Gastroesophageal sphincter (tissue), 4 donors: ENCODE measurements at places on chromosomes 11 and 22.

- H3K4me3 ChIP-seq = no peak overlapping the region
- peaks cover 55% of the 10 kb centered on the region for H3K4me1 ChIP-seq
- no peak overlapping the region for H3K27ac ChIP-seq
Measured at GRCh38 chr11:120222916-120223315, 12.1 kb downstream of the OAF start.

- H3K4me3 ChIP-seq = no peak overlapping the region
- no peaks in the 10 kb centered on the region for H3K27me3 ChIP-seq
- no peaks in the 10 kb centered on the region for H3K4me1 ChIP-seq
- no peak overlapping the region for H3K27ac ChIP-seq
Measured at GRCh38 chr11:70473873-70474690, 75.8 kb downstream of the CTTN start.

DNA sequence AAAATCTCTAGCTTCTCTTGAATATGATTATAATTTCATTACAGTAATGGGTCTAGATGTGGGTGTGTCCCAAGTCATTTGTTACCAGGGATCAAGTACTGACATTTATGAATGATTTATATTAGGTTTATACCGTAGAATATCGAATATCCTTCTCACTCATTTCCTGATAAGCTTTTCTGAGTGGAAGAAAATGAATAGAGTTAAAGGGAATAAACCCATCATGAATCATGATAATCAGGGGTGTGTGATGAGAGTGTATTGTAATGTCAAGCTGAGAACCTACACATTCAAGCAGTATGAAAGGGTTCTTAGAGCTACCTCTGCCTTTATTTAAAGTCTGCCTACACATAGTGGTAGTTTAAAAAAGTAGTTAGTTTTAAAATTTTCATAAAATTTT lies 17.3 kb downstream of the MED17 start:
- peaks cover 98% of the 10 kb centered on the region for H3K36me3 ChIP-seq
- H3K4me3 ChIP-seq = no peak overlapping the region
- no peaks in the 10 kb centered on the region for H3K27me3 ChIP-seq
- H3K27ac ChIP-seq = no peak overlapping the region

- no peak overlapping the region for H3K4me3 ChIP-seq
- H3K36me3 ChIP-seq = no peaks in the 10 kb centered on the region
- ATAC-seq = no peak
- no peaks in the 10 kb centered on the region for H3K27me3 ChIP-seq
Measured at GRCh38 chr22:20076627-20077172, 3.3 kb upstream of the DGCR8 start.

DNA sequence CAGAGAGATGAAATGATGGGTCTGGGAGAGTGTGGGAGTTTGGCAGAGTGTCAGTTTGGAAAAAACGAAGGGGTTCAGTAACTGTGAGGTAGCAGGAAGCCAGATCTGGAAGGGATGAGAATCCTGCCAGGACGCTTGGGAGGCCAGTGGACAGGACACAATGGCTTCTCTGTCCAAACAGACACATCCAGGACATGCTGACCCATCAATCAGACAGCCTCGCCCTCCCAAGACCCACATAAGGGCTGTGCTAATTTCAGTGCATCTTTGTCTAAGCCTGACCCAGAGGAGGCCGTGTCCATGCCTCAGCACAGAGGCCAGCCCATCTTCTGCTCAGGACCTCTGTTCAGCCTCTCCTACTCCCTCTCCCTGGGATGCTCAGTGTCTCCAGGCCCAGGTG lies 576.5 kb upstream of the B3GAT1 start:
- peaks cover 36% of the 10 kb centered on the region for H3K27me3 ChIP-seq
- no peaks in the 10 kb centered on the region for H3K36me3 ChIP-seq
- H3K4me1 ChIP-seq = no peaks in the 10 kb centered on the region
- ATAC-seq = no peak
- H3K4me3 ChIP-seq = no peak overlapping the region

- H3K4me1 ChIP-seq = no peaks in the 10 kb centered on the region
- no peak overlapping the region for H3K27ac ChIP-seq
- H3K4me3 ChIP-seq = no peak overlapping the region
- no peaks in the 10 kb centered on the region for H3K36me3 ChIP-seq
- no peak for ATAC-seq
Measured at GRCh38 chr11:125295931-125296330, 131.4 kb downstream of the PKNOX2 start.

DNA sequence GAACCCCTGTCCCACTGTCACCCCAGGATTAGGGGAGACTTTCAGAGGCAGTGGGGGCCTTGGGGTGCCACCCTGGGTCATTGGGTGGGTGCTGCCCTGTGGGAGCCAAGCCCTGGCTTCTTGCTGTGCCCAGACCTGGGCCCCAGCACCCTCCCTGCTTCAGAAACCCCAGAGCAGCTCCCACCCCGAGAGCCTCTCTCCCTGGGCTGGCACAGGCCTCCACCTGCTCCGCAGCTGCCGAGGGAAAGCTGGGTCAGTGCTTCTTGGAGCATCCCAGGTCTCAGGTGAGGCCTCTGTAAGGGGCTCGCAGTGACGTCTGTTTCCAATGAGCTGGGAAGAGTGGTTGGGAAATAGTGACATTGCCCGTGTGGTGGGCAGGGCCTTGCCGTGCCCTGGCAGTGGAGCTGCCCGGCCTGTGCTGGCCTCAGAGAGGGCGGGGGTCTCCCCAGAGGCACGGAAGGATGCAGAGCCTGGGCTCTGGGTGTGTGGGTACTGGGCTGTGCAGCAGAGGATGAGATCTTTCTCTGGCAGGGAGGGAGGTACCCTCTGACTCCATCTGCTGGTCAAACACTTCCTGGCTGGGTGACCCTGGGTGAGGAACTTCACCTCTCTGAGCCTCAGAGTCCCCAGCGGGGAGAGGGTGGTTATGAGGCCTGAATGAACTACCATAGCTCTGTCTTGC lies 23.0 kb downstream of the C22orf23 start:
- ATAC-seq = peak; percentile 38
- no peaks in the 10 kb centered on the region for H3K27me3 ChIP-seq
- peaks cover 3% of the 10 kb centered on the region for H3K4me1 ChIP-seq
- H3K27ac ChIP-seq = no peak overlapping the region
- no peak overlapping the region for H3K4me3 ChIP-seq

- H3K27ac ChIP-seq = no peak overlapping the region
- no peak for ATAC-seq
- peaks cover 75% of the 10 kb centered on the region for H3K27me3 ChIP-seq
- no peaks in the 10 kb centered on the region for H3K36me3 ChIP-seq
- no peak overlapping the region for H3K4me3 ChIP-seq
Measured at GRCh38 chr11:125075242-125075625, 12.1 kb downstream of the SLC37A2 start.

DNA sequence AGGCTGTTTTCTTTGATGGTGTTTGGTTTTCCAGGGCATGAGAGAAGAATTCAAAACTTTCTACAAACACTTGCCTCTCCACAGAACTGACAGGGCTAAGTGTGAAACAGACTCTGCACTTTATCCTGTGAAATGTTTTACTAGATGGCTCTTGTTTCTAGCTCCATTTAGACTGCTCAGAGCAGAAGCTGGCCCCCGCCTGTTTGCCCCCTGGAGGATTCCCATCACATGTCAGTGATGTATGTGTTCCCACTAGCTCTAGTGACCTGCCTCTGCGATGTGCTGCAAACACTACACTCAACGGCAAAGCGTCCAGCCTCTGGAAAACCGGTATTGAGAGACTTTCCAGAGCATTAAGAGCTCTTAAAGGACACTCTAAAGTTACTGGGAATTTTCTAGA lies 41.4 kb upstream of the PCF11 start:
- ATAC-seq = peak; percentile 53
- H3K27me3 ChIP-seq = no peaks in the 10 kb centered on the region
- H3K4me3 ChIP-seq = no peak overlapping the region

- no peaks in the 10 kb centered on the region for H3K27me3 ChIP-seq
- no peaks in the 10 kb centered on the region for H3K36me3 ChIP-seq
- no peak overlapping the region for H3K27ac ChIP-seq
- no peaks in the 10 kb centered on the region for H3K4me1 ChIP-seq
Measured at GRCh38 chr11:96748639-96749370, 359.0 kb downstream of the JRKL start.

DNA sequence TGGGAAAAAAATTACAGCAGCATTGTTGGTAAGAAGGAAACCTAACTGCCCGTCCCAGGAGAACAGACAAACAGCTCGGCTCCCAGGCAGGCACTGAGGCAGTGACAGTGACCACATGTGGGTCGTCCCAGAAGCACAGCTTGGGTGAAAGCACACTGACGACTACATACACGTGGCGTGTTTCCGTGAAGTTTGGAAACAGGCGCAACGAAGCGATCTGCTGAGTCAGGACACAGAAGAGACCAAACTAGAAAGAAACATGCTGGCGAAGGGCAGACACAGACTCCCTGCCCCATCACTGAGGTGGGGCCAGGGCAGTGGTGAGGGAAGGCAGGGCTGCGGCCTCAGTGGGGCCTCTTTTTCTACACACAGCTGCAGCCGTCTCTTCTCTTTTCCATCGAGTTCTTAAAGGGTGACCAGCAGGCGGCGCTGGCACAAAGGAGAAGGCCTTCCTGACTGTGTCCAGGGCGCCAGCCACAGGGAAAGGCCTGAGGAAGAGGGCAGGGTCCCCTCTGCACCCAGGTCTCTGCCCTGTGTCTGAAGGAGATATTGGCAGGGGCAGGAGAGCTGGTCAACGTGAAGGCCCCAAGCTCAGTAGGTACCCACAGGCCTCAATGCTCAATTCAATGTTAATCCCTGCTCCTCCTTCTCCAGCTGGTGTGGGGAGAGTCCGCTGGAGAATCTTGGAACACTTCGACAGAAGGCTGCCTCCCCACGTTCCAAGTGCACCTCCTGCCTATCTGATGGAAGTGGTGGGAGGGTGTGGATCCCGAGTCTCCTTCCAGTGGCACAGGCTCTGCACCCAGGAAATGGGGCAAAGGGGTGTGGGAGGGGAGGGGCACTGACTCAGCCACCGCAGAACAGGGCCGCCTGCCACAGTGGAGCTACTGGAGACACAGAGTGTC lies 19.9 kb downstream of the CARS1 start:
- H3K27ac ChIP-seq = no peak overlapping the region
- no peak overlapping the region for H3K4me3 ChIP-seq
- no peaks in the 10 kb centered on the region for H3K27me3 ChIP-seq
- peak; percentile 84 for ATAC-seq
- H3K4me1 ChIP-seq = no peaks in the 10 kb centered on the region

DNA sequence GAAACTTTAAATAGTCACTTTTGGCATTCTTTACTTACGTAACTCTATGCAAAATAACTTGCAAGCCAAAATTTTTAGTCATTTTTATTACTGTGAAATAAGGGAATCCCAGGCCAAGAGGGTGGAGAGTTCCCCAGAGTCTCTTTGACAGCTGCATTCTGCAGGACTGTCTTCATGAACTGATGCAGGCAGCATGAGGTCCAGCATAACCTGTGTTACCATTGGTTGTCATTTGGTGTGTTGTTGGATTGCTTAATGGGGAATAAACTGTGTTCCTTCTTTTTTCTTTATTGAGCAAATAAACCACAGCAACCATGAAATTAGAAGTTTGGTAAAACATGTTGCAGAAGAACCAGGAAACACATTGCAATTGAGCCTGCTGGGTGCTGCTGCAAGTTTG lies 24.6 kb downstream of the MMP27 start:
- H3K4me1 ChIP-seq = no peaks in the 10 kb centered on the region
- no peak overlapping the region for H3K4me3 ChIP-seq
- no peak overlapping the region for H3K27ac ChIP-seq
- ATAC-seq = peak; percentile 95

DNA sequence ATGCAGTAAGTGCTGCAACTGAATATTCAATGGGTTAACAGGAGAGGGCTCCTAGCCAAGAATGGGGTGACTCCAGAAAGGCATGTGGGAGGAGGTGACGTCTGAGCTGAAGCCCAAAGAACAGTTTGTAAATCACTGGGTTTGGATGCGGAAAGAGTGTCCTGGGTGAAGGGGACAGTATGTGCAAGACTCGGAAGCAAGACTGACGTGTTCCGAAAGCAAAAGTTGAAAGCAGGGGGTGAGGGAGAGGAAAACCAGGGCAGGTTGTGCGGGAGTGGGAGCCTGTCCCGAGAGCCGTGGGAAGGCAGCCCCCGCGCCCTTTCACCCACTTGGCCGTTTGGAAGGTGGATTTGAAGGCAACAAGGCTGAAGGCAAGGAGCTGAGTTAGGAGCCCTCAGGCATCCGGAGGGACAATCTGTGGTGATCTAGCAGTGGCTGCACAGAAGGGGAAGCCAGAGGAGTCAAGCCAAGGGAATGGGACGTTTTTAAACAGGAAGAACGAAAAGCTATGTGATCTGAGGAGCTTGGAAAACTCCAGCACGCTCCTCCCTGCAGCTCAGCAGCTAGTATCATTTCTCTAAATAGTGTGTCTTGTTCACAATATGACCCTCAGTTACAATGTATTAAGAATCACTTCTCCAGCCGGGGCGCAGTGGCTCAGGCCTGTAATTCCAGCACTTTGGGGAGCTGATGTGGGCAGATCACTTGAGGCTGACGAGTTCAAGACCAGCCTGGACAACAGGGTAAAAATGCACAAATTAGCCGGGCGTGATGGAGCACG lies 7.7 kb downstream of the SLC25A18 start:
- peak; percentile 97 for ATAC-seq
- H3K27me3 ChIP-seq = no peaks in the 10 kb centered on the region
- H3K4me1 ChIP-seq = peaks cover 33% of the 10 kb centered on the region
- peak overlapping the region; percentile 43 for H3K4me3 ChIP-seq
- peak overlapping the region; percentile 97 for H3K27ac ChIP-seq

DNA sequence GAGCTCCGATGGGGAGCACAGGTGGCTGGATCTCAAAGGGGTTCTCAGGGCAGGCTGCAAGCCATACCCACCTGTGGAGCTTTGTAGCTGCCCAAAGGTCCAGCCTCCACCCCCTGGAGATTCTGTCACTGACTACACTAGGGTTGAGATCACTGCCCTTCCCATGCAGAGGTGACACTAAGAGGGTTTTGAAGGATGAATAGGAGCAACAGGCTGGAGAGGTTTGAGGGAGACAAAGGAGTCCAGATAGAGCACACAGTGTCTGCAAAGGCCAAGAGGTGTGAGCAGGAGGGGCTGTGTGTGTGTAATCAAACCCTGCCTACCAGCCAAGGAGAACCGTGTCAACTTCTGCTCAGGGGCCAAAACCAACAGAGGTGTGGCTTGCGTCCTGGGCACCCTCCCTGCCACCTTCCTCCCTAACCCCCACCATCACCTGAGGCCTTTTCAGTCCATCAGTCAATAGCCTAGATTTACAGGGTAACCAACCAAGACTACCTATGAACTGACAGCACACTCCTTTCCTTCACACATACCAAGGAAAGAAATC lies 43.0 kb upstream of the WNT11 start:
- peaks cover 5% of the 10 kb centered on the region for H3K4me1 ChIP-seq
- ATAC-seq = no peak
- peaks cover 2% of the 10 kb centered on the region for H3K27me3 ChIP-seq
- no peak overlapping the region for H3K27ac ChIP-seq
- no peak overlapping the region for H3K4me3 ChIP-seq
- no peaks in the 10 kb centered on the region for H3K36me3 ChIP-seq

GRCh38 chr22:32352681-32353080 lies 5.0 kb upstream of the RFPL3 start:
- peaks cover 9% of the 10 kb centered on the region for H3K27me3 ChIP-seq
- no peaks in the 10 kb centered on the region for H3K36me3 ChIP-seq
- H3K4me3 ChIP-seq = no peak overlapping the region
- no peak overlapping the region for H3K27ac ChIP-seq
- ATAC-seq = no peak
- H3K4me1 ChIP-seq = no peaks in the 10 kb centered on the region
